Small intestine (tissue), 16 donors: ENCODE measurements at places on chromosomes 12 and 14.

DNA sequence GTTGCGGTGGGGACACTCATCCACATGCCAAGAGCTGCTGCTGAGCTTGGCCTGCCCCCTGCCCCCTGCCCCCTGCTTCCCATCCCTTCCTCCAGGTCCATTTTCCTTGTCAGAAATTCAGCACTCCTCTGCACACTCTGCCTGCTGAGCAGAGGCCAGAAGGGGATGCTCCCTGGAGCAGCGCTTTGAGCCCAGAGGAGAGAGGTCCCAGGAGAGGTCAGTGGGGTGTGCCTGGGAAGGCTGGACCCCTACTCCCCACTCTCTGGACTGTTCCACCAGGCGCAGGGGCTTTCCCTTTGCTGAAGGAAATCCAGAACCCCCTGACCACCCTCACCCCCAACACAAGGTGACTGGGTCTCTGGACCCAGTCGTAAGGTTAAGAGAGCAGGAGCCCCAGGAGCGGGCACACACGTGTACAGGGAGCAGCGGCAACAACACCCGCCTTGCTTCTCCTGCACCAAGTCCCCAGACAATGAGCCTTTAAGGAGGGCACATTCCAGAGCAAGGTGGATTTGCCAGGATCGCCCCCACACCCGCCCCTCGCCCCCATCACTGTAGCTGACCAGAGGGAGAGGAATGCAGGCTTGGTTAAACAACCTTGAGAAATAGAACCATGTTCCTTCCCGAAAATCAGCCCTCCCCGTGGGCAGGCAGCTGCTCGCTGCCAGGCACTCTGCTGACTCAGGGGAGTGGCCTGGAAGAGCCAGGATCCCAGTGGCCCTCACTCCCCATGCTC, 30.7 kb downstream of the ISCA2 start:
- no peak for DNase-seq

- DNase-seq, result peak; percentile 94
Measured at GRCh38 chr12:72432037-72432604, 160.0 kb downstream of the TRHDE start.

GRCh38 chr14:76550534-76550933, 174.6 kb downstream of the ESRRB start:
- DNase-seq, result no peak

DNA sequence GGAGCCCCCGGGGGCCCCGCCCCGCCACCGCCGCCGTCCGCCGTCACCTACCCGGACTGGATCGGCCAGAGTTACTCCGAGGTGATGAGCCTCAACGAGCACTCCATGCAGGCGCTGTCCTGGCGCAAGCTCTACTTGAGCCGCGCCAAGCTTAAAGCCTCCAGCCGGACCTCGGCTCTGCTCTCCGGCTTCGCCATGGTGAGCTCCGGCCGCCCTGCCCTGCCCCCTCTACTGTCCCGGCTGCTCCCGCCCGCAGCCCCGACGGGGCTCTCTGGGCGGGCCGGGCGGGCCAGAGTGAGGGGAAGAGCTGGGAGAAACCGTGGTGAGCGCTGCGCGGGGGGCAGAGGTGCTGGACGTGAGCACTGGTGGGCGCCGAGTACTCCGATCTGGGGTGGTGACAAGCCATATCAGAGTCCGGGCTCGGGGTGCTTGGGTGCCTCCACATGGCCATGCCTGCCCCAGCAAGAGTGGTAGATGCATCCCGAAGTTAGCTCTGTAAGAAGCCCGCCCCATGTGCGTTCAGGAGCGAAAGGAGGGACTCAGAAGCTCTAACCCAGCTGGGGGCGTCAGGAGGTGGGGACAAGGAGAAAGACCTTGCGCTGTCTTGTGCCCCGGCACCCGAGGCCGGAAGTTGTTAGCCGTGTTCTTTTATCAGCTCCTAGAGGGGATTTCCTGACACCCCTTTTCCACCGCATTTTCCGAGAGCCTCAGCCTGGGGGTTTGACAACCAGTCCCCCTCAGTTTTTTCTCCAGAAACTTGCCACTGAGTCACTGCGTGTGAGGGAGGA, 717 bp downstream of the ORAI1 start:
- peak; percentile 62 for DNase-seq

DNA sequence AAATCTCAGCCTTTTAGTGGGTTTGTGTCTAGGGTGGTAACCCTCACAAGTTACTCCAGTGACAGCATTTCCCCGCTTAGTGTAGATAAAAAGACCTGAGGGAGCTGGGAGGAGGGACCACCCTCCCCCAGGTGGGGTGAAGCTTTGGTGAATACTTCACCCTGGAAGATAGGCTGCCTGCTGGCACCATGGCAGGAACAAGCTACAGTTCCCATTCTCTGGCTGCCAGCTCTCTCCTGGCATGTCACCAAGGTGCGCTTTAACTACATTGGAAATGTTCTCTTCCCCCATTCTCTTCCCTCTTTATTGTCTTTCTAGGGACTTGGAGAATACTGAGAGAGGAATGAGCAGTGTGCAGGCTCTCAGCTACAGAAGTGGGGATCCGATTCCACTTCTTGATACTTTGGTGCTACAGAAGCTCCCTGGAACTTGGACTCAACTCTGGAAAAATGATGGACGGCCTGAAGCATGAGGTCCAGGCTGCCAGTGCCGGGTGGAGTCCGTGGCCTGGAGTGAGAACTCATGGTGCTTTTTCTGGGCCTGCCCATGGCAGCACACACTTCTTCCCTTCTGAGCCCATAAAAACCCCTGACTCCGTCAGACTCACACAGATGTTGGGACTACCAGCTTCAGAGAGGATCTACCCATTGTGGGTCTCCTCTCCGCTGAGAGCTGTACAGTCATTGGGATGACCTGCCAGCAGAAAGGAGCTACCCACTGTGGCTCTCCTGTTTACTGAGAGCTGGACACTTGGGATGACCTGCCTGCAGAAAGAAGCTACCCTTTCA, 198.0 kb downstream of the ADGRD1 start:
- DNase-seq, result no peak

DNA sequence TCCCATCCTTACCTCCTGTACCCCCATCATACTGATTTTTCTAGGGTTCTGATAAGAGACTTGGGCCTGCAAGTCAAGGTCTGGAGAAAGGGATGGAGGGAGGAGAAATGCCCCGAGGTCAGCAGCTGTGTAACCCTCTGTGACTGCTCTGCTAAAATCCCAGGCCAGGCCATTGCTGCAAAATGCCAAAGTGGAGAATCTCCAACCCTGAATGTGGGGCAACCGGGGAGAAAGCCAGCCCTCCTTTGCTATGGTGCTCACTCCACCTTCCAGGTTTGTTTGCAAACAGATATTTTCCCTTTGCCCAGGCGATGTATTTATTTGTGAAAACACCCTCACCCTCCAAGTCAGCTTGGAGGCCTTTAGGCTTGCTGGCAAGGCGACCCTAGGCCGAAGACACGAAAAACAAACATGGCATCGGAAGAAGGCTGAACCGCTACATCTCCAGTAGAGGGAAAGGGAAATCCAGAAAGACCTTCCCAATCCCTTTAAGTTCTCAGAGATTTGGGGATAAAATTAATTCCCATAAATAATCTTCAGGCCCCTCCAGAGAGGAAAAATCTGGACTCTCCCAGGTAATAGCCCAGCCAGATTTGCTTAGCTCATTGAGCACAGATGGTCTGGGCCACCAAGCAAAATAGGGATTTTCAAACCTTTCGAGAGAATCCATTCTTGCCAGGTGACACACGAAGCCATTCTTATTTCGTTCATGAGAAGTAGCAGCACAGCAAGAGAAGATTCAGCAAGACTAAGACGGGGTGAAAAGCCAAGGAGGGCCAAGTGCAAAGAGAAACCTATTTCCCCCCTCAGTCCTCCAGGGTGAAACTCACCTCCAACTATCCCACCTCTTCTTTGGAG, 1.3 kb upstream of the TBX5 start:
- no peak for DNase-seq

DNA sequence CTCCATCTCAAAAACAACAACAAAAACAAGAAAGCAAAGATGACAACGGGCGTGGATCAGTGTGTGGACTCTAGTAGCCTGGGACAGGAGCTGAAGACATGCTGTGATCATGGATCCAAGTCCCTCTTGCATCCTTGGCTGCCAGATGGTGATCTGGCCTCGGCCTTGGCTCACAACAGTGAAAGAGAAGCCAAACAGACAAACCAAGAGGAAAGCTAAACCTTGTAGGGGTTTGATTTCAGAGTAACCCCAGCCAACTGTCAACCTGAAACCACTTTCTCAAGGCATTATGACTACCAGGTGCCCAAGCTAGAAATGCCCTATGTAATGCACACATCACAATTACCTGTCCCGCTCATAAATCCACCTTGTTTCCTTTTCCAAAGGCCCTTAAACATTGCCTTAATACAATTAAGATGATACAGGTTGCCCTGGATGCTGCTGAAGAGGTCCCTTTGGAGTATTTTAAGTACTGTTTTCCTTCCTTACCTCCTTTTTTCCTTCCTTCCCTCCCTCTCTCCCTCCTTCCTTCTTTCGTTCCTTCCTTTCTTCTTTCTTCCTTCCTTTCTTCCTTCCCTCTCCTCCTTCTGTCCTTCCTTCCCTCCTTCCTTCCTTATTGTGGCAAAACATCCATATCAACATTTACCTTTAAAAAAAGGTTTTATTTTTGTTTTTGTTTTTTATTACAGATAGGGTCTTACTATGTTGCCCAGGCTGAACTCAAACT, 41.4 kb upstream of the NINJ2 start:
- DNase-seq, result no peak

DNA sequence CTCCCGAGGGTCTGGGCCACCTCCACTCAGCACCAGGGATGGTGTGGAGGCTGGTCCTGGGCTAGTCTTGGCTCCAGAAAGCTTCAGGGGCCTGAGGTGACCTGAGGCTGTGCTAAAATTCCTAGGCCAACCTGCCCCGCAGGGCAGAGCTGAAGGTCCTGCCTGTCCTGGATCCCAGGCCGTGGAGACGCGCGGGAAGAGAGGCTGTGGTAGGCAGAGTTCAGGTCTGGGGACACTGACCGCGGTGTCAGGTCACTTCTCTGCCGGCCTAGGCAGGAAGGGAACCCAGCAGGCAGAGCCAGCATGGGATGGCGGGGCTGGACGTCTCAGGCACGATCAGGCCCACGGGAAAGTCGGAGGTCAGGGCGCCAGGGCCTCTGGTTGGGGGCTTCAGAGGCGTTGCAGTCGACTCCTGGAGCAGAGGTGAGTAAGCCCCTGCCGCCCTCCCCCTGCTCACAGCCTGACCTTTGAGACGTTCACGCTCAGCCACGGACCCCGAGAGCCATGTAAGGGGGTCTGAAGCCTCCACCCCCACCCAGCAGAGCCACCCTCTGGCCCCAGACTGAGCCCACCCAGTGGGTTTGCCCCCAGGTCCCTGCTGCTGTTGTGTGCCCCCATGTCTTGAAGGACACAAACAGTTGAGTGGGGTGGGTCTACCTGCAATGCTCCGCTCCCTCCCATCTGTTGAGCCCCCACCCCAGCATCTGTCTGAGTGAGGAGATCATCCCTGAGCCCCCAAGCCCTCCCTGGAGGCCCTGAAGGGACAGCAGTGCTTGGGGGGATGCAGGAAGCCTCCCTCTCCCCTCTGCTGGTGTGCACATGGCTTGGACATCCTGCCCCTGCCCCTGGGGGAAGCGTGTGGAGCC, 142.7 kb downstream of the KIF26A start:
- DNase-seq, result no peak

DNA sequence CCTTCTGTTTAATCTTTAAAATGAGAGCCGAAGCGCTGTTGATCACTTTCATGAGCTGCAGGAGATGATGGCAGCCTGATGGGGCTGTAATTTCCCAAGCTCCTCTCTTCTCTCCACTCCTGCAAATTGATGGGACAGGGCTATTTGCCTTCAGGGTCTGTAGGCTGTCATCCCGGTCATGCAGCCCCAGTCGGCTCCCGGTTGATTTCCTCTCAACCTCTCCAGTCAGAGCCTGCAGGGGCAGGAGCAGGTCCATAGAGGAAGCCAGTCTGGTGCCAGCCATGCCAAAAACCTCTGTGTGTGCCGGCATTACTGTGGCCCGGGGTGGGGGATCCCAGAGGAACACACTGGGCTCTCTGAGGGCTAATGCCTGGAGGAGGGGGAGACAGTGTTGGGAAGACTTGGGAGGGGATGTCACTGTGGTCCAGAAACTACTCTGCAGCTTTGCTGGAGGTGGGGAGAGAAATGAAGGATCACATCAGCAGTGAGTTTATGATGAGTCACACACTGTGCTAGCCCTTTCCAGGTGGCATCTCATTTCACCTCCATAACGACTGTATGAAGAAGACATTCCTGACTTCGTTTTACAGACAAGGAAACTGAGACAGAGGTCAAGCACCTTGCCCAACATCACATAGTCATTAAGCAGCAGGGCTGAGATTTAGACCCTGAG, 46.5 kb upstream of the PRIMA1 start:
- DNase-seq, result no peak

DNA sequence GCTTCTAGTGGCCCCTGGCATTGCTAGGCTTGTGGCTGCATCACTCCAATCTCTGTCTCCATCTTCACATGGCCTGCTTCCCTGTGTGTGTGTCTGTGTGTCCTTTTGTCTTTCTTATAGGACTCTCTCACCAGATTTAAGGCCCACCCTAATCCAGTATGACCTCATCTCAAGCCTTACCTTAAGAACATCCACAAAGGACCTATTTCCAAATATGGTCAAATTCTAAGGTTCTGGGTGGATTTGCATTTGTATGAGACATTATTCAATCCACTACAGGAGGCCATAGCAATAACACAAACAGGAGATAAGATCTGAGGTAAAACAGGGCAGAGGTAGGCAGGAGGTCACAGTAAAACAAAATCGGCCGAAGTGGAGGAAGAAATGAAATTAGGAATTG, 375.9 kb downstream of the BTG1 start:
- DNase-seq, result no peak

- DNase-seq, result no peak
Measured at GRCh38 chr14:33696165-33696564, 254.7 kb downstream of the EGLN3 start.

GRCh38 chr12:106519607-106520021, 63.2 kb upstream of the RFX4 start:
- peak; percentile 4 for DNase-seq

DNA sequence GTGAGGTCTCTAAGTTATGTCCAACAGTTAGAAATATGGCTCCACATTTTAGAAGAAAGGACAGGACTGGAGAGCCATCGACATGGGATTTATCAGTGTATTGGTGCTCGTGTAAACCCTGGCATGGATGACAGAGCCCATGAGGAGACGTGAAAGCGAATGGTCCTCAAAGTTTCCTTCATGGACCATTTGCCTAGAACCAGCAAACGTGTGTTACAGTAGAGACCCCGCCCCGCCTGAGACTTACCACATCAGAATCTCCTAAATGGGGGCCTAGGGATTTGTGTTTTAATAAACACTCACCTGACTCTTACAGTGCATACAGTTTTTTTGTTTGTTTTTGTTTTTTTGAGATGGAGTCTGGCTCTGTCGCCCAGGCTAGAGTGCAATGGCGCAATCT, 12.2 kb downstream of the EVL start:
- no peak for DNase-seq

- DNase-seq, result no peak
Measured at GRCh38 chr12:6768990-6769389, 2.8 kb downstream of the PTMS start.
